ENCODE measurements at places on chromosomes 1 and 21. TPM values are rescaled to one million over a fixed set of nuclear protein-coding genes. Genes with fewer than 3 reads are reported as not detected.

GRCh38 chr1:3645666-3646355 is 4.1 kb downstream of the WRAP73 start:
- DNase-seq = no peak

- DNase-seq = no peak
Observed at GRCh38 chr1:115300087-115300876, 37.8 kb downstream of the NGF start.

DIO1 gene
- not detected for total RNA-seq

PLA2G2D gene
- total RNA-seq = not detected

DNA sequence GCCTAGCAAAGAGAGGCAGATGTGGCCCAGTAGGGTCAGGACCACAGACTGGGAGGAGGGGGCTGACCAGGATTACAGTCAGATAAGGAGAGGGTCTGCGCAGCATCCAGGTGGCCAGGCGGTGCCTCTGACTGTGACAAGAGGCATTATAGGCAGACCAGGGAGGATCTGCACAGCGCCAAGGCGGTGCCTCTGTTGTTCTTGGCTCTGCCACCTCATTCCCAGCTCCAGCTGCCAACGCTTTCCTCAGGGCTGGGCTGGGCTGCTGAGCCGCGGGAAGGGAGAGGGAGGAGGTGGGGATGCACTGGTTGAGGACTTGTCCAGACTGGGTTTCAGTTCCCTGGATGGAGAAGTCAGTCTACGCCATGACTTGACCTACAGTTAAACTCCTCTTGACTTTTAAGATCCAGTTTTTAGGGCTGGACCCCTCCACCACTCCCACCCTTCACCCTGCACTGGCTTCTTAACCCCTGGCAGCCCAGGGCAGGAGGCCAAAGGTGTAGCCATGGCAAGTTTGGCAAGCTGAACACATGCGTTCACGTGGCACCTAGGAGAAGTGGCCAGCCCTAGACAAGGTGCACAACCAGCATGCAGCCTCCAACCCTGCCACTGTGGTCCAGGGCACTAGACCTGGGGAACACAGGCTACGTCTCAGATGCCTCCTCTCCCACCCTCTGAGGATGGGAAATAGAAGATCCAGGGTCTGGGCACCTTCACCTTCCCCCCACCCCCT is 4.5 kb upstream of the CRABP2 start:
- DNase-seq = peak; percentile 31

Data from thoracic aorta (tissue), 2 donors.